Stimulated activated CD4-positive, alpha-beta T cell treated with anti-CD3 and anti-CD28 coated beads, Interleukin-4, amount 100 ng/mL, for 48 hours (primary cell): ENCODE measurements at places on chromosomes 7 and 10.
A peak's percentile ranks its signal among the peaks of the same experiment; 100 is the strongest.

DNA sequence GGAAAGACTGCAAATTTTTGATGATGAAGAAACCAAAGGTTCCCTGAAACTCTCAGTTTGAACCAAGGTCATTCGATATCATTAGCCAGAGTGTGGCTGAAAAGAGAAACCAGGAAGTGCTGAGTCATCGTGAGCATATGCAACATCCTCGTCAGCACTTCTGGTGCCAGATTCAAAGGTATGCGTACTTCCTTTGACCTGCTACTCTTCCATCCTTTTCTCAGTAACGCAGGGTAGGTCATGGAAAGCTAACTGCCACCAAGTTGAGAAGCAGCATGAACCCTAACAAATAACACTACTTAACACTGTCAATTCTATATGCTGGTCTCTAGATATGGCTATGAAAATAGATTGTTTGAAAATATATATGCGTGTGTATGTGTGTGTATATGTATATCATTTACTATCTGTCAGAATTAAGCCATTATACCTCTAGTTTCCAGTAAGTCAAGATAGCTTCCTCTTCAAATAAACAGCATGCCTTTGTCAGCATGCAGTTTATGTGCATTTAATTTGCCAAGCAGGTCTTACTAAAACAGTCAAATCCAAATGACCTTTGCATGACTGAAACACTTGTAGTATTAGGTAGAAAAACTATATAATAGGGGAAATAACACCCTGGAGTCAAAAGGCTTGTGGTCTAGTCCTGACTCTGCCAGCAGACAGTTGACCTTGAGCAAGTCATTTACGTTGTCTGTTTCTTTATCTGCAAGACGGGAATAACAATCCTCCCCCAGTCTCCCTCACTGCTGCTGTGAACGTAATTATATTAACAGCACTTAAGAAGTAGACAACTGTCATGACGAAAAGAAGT, 26.4 kb downstream of the CDK6 start:
- no peak for DNase-seq

DNA sequence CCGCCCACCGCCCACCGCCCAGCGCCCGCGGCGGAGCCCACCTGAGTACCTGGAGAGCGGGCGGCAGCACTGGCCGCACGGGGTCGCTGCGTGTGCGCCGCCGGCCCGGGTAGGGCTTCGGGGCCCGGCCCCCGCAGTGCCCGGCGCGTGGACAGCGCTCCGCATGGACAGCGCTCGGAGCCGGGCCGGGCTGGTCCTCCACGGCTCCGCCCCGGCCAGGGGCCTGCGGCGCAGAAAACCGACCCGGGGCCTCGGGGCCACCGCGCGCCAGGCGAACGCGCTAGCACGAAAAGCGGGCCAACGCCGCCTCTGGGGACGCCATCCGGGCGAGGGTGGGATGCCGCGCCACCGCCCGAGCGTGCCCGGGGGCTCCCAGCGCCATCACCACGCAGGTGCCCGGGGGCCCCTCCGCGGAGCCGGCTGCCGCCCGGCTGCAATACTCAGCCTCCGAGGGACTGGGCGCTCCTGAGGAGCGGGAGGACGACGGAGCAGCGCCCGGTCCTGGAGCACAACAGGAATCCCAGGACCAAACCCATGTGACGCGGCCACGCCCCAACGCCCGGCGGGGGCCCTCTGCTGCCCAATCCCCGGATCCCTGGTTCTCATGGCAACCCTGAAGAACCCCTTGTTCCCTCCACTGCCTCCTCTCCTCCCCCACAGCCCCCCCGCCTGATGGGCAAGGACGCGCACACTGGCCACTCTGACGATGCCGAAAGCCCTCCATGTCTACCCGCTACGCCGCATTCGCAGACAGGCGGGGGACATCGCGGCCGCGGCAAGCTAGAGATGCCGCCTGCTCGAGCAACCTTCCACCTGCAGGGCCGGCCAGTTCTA, at the start of gene GRB10:
GRB10 (minus strand) TSS at position 522 of the 834 bp plus-strand sequence. CDS start 50,574 bp downstream, outside the sequence.
- DNase-seq: no peak

GRCh38 chr10:3215153-3215775, 42.7 kb upstream of the PITRM1 start:
- DNase-seq: no peak

GRCh38 chr7:108147031-108147563, 16.9 kb upstream of the LAMB4 start:
- DNase-seq: no peak

DNA sequence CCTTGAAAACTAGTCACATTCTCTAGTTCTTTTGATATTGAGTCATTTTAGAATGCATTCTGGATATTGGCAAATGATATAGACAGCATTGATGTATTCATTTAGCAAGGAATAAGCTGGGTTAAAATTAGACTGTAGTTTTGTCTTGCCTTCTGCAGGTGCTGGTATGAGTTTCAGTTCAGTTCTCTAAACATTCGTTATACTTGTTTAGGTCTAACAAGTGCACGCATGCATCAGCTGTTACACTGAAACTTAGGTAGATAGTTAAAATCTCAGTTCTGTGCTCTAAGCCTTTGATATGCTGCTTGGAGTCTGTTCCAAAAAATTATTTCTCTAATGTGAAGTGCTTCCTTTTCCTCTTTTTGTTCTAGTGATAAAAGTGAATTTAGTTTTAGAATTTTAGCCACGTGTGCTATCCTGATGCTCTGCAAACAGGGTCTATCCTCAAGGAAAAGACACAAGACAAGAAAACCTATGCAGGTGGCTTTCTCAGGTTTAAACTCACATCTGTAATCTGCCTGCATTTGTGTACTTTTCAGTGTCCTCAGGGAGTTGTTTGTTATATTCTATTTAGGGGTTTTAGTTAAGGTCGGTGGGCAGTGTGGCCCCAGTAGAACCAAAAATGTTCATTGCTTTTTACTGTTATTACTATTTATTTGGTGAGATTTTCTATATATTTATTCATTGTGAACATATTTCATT, 409.0 kb downstream of the CDC14C start:
- DNase-seq: no peak

DNA sequence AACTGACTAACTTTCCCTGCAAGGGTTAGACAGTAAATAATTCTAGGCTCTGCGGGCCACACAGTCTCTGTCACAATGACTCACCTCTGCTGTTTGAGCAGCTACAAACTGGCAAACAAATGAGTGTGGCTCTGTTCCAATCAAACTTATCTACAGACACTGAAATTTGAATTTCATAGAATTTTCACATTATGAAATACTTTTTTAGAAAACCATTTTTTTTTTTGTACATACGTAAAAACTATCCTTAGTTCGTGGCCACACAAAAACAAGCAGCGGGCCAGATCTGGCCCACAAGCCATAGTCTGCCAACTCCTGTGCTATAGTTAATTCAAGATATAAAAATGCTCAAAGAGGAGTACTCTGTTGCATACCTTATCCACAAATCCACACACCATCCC, 32.6 kb downstream of the PIP4K2A start:
- DNase-seq: no peak

- DNase-seq: no peak
Measured at GRCh38 chr10:16527452-16527851, 5.8 kb upstream of the C1QL3 start.

- no peak for DNase-seq
Measured at GRCh38 chr7:51158211-51158610, 158.4 kb downstream of the COBL start.

DNA sequence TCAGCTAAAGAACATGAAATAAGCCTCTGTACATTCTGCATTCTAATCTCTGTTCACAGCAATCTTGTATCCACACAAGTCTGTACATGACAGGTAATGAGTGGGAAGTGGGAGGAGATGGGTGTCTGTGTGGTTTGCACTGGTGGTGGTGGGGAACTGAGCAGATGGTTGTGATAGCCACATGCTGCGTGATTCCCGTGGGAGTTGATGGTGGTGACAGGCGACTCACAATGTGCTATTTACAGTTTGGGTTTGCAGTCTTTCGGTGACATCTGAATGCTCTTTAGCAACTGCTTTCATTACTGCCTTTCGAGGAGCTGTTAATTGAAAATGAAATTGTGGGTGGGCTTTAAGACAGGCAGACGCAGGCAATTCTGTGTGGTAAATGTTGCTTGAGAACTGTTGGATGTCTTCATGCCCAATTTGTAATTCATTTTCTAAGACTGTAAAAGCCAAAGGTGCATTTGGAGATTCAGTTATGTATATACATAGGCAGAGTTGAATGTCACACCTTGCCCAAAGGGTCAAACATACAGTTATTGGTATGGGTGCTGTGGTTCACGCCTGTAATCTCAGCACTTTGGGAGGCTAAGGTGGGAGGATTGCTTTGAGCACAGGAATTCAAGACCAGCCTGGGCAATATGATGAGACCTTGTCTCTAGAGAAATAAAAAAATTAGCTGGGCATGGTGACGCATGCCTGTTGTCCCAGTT, 308.2 kb downstream of the AUTS2 start:
- DNase-seq: no peak

DNA sequence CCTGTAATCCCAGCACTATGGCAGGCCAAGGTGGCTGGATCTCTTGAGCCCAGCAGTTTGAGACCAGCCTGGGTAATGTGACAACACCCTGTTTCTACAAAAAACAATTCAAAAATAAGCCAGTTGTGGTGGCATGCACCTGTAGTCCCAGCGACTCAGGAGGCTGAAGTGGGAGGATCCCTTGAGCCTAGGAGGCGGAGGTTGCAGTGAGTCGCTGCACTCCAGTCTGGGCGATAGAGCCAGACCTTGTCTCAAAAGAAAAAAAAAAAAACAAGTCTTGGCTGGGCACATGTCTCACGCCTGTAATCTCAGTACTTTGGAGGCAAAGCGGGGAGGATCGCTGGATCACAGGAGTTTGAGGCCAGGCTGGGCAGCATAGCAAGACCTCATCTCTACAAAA, 74.6 kb upstream of the PDSS1 start:
- no peak for DNase-seq

DNA sequence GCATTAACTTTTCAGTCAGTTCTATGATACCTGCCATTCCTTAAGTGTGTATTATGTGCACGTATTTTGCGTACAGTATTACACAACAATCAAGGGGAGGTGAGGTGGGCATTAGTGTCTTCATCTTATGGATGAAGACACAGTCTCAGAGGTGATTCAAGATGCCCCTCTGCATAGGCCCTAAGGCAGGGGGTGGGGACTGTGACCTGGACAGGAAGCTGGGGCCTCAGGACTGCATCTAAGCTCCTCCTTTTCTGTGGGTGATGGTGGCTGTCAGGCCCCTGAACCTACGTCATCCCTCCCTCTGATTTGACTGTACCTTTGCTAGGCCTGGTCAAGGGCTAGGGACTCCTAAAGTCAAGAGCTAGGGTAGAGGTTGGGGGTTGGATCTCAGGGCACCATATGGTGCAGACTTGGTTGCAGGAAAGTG, 38.9 kb downstream of the HK1 start:
- DNase-seq: no peak

- peak; percentile 5 for DNase-seq
Measured at GRCh38 chr10:85995791-85996190, 370.8 kb downstream of the GRID1 start.

DNA sequence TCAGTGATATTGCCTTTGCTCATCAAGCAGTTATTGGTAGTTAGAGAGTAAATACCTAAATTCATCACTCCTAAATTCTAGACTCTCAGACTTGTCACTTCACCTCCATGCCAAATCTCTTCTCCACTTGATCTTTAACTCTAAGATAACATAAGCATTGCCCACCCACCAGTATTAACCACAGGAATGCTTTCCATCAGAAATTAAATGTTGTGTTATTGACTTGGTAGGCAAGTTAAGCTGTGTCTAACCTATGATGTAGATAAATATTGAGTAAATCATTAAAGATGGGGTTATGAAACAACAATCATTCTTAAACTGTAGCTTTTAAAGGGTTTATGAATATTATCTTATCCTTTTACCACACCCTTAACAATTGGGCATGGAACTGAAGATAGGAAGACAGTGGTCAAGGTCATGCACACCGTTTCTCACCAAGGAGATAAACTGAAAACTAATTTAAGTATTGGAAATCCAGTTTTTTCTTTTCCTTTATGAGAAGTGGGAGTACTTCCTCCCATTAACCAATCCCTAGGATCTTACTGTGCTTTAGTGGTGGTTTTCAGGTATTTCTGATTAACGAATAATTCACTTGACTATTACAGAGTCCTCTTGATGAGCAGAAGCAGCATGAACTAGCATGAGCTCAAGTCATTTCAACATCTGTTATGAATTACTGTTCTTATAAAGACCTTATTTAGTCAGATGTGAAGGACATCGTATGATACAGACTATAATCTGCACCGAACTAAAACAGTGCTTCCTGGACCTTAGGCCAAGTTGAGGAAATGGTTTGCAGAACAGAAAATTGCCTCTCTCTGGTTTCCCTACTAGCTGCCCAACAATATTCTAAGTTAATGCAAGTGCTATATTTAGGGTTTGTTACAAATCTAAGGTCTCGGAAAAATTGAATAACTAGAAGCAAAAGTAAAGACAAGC, 142.0 kb downstream of the LCOR start:
- no peak for DNase-seq

DNA sequence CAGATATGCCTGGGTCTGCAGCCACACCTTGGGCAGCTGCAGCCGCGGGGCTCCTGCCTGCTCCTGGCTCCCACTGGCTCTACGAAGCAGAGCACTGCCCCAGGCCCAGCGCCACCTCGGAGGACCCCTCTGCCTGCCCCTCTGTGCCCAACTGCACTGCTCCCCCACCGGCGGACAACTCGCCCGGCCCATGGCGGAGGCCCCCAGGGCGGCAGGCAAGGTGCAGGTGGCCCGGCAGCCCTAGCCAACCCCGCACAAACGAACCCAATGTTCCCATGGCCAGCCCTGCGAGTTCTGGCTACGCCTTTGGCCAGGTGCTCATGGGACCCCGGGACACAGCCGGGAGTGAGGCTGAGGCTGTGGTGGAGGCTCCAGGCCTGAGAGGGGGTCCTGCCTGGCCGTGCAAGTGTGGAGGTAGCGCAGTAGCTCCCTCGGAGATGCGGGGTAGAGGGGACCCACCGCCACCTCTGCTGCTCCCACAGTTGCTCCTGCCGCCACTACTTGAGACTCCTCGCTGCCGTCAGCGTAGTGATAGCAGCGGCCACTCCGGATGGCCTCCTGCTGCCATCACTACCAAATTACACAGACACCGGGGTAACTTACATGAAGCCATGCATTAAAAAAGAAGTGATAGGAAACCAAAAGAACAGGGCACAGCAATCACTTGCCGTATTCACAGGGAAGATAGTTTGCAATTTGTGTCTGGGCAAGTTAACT, 97.3 kb upstream of the SP4 start:
- no peak for DNase-seq

- no peak for DNase-seq
Measured at GRCh38 chr10:11794566-11794965, 28.6 kb upstream of the PROSER2 start.

DNA sequence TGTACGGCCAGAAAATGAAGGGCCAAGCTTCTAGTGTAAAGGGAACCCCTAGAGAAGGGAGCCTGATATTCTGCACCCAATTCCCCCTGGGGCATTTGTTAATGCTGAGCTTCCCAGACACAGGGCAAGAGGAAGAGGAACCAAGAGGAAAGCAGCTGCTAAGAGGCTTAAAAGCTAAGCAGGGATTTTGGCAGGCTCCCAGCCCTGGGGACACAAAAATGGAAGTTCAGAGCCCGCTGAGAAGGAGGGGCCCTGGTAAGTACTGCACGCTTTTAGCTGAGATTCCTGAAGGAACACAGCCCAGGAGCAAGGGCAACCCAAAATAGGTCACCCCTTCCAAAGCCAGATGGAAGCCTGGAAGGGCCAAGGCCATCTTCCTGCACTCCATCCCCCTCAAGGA, 387.3 kb upstream of the MGMT start:
- DNase-seq: no peak
